ENCODE measurements at places on chromosomes 12 and 14.

- DNase-seq = peak; percentile 84
Observed at GRCh38 chr12:121784460-121784859, 9.0 kb downstream of the RHOF start.

DNA sequence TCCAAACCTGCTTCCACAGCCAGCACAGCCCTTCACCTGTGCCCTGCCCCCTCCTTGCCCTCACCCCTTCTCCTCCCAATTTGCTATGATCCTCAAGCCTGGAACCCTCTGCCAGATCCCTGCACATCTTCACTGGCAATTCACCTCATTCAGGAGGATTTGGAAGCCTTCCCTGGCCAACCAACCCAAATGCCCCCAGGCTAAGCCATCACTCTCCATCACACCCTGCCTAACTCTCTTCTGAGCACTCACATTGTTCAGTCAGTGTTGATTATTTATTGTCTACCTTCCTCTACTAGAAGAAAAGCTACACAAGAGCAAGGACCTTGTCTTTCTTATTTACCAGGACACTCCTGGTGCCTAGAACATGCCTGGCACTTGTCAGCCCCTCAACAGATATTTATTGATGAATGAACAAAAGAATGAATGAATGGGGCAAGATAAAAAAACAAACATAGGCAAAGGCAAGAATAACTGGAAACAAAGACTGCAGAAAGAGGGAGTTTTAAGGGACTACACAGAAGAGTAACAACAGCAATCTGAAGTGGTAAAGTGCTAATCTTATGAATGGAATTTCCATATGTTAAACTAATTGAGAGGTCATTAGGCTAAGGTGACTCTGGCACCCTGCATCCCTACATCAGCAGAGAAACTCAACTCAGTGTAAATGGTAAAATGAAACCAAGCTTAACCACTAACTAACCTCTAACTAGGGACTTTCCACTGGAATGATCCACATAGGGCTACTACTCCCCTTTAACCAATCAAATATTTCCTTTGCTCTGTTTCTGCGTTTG, 33.4 kb downstream of the TMTC1 start:
- DNase-seq = no peak

- no peak for DNase-seq
Observed at GRCh38 chr12:92290350-92290695, 144.7 kb upstream of the BTG1 start.

GRCh38 chr12:98743362-98743953, 98.4 kb downstream of the APAF1 start:
- DNase-seq = no peak

DNA sequence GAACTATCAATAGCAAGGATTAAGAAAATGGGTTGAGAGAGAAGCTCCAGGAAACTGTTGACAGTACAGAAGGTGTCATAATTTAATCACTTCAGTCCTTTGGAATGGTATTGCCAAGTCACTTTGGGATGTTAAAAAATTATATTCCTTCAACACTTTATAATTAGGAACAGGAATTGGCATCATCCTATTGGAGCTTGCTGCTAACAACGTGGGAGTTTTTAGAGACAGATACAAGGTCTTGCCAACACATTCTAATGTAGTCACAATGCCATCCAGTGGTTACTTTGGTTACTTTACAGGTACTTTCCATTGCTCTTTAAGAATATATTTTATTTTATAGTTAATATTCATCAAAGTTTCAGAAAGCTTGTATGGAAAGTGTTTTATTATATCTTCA, 310.1 kb downstream of the SYT1 start:
- peak; percentile 5 for DNase-seq

DNA sequence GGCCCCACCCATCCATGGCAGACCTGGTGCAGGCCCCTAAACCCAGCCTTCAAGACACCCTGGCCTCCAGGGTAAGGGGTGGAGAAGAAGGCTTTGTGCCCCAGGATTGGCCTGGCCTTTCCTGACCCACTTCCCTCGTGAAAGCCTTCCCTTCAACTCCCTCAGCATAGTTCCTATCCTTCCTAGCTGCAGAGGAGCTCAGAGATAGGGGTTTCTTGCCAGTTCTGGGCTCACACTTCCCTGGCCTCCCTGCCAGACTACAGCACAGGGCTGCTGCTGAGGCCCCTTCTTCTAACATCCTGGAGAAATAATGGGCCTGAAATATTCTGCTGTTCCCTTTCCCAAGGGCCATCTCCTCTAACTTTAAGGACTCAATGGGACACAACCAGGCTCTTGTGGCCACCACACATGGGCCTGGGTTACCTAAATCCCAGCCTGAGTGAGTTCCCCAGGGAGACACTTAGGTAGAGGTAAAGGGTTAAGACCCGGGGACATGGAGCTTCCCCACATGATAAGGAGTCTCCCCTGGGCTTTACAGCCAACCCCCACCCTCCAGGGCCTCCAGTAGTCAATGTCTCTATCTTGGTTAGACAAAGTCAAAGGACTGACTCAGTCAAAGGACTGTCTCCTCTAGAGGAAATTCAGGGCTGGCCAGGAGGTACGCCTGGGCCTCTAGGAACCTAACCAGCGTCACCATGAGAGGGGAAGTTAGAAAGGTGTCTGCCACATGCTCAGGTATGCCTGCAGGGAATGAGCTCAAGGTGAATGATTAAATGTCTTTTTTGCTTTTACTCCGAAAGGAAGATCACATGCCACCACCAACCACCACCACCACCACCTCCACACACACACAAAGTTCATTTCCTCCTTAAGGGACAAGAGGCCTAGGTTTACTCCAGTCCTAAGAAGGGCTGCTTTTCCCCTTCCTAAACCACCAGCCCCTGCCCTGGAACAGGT, 7.1 kb downstream of the ZFP36L1 start:
- DNase-seq = peak; percentile 83

GRCh38 chr12:67735868-67736267, 87.3 kb downstream of the DYRK2 start:
- DNase-seq = no peak

- no peak for DNase-seq
Observed at GRCh38 chr12:54349679-54350078, 14.6 kb downstream of the GPR84 start.
